ENCODE measurements at places on chromosomes 5 and 9.

DNA sequence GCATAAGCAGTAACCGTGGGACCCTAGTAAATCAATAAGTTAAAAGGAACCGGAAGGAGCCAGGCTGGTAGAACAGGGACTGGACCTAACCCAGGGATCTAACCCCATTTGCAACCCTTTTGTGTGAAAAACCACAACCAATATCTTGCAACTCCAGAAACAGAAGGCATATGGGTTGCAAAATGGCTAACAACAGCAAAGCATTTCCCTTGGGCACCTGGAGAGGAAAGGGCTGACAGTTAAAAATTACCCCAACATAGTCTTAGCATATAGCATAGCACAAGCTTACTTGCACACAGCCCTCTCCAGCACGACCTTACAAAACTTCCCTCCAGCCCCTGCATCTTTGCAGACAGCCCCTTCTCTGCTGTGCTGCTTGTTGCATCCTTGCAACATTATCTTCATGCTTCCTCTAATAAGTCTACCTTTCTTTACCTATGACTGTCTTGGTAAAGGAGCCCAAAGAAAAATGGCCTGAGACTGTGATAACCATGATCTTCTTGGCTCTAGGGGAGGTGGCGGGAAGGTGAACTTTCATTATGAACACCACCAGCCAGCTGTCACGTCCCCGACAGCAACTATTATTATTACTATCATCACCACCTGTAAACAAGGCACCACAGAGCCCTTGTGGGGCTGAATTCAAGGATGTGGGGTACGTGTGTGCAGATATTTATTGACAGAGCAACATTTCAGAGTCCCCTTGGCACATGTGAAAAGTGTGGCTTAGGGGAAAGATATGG, 49.8 kb downstream of the PRRC1 start:
- DNase-seq = peak; percentile 62

DNA sequence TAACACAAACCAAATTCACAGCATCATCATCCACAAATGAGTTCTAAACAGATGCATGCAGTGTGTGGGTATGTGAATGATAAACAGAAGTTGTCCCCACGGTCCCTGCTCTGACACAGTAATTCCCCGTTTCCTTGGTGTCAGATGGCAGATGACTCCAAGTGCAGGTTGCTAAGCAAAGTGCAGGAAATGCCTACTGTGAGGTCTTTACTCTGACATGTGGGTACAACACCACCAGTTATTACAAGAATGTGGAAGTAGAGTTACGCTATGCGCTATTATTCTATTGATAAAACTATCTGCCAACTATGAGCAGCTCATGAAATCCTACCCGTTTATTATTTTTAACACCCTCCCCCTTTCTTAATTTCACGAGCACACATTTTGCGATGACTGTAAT, 448.9 kb downstream of the BNC2 start:
- DNase-seq = no peak

DNA sequence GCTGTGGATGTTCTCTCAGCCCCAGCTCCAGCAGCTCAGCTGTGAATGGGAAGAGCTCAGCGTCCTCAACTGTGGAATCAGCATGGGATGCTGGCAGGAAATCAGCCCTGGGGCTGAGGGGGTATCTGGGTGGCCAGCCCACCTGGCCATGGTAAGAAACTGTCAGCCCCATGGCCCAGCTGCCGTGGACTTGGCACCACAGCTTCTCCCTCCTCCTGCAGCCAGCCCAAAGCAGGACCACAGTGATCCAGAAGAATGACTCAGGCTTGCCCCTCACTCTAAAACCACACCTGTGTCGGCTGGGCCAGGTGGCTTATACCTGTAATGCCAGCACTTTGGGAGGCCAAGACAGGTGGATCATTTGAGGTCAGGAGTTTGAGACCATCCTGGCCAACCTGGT, 48.0 kb downstream of the SAR1B start:
- no peak for DNase-seq

GRCh38 chr9:114690308-114690707, 8.3 kb upstream of the TEX48 start:
- DNase-seq = no peak

GRCh38 chr5:119275601-119276173, 80.1 kb upstream of the TNFAIP8 start:
- peak; percentile 52 for DNase-seq

DNA sequence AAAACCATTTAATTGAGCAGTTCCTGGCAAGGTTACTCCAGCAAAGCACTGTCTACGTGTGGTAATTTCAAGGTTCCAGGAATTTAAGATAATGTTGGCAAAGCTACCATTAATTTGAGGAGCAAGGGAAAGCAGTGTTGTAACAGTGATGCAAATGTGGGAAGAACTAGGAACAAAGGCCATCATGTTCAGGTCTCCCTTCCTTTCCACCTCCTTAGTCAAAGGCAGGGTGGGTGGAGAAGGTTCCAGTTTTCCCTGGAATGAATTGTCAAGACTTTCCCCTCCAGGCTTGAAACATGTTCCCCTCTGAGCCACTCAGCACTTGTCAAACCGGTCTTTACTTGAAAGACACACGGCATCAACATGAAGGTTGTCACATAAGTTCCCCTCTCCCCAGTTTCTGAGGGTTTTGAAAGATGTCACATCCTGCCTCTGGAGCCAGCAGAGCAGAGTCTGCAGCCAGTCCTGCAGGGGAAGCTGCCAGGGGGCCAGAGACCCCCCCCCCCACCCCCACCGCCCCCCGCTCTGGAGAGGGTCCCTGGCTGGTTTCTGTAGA, 226.0 kb downstream of the GAS1 start:
- no peak for DNase-seq

GRCh38 chr5:143311955-143312354, 91.5 kb downstream of the NR3C1 start:
- DNase-seq = no peak

GRCh38 chr5:156699147-156699546, 150.9 kb upstream of the PPP1R2B start:
- DNase-seq = no peak
